ENCODE measurements at places on chromosomes 12 and 14. TPM values are rescaled to one million over a fixed set of nuclear protein-coding genes. Genes with fewer than 3 reads are reported as not detected.

The SLC6A12 gene
- total RNA-seq = not detected

The VWF gene
- total RNA-seq = 2.2 TPM

The FOXN4 gene
- not detected for total RNA-seq

The C3AR1 gene
- total RNA-seq = not detected

The YAF2 gene
- 62.2 TPM for total RNA-seq

The MYO1H gene
- not detected for total RNA-seq

The DLK1 gene
- total RNA-seq = not detected

The TOMM20L gene
- not detected for total RNA-seq

The LRFN5 gene
- total RNA-seq = under 0.01 TPM

The LGR5 gene
- not detected for total RNA-seq

The SPIC gene
- total RNA-seq = not detected

The TMEM106C gene
- 91.9 TPM for total RNA-seq

The PROX2 gene
- total RNA-seq = not detected

The EIF2S1 gene
- 315 TPM for total RNA-seq

The FUT8 gene
- 27.7 TPM for total RNA-seq

The KRT75 gene
- total RNA-seq = 1.1 TPM

The MYF6 gene
- not detected for total RNA-seq

The LRRC10 gene
- not detected for total RNA-seq

The RHEBL1 gene
- total RNA-seq = 0.24 TPM

The WSCD2 gene
- not detected for total RNA-seq

The PLEKHH1 gene
- total RNA-seq = 2.9 TPM

The ACSM4 gene
- total RNA-seq = not detected

The HSPB8 gene
- total RNA-seq = 0.43 TPM

The OR6C2 gene
- total RNA-seq = not detected

The PLXNC1 gene
- 0.48 TPM for total RNA-seq

The RAD51AP1 gene
- 5.3 TPM for total RNA-seq

The NAA30 gene
- 19.0 TPM for total RNA-seq

The PLEKHG7 gene
- total RNA-seq = not detected

The RNASE3 gene
- not detected for total RNA-seq

The CLEC6A gene
- not detected for total RNA-seq

The ITGA7 gene
- 0.43 TPM for total RNA-seq

The CCDC196 gene
- total RNA-seq = not detected

The COL2A1 gene
- total RNA-seq = 0.48 TPM

The SMCO2 gene
- 0.43 TPM for total RNA-seq

The MAP1LC3B2 gene
- total RNA-seq = 0.48 TPM

The OTX2 gene
- not detected for total RNA-seq

The TSPAN19 gene
- total RNA-seq = not detected

The SERPINA4 gene
- total RNA-seq = 0.24 TPM

The PTPRQ gene
- total RNA-seq = not detected

The CLMN gene
- total RNA-seq = 7.2 TPM

The TULP3 gene
- 12.5 TPM for total RNA-seq

The DPPA3 gene
- not detected for total RNA-seq

The LALBA gene
- total RNA-seq = not detected

The KIF21A gene
- total RNA-seq = 38.8 TPM

The ZBTB42 gene
- total RNA-seq = 10.4 TPM

The JDP2 gene
- 66.7 TPM for total RNA-seq

The PAN2 gene
- total RNA-seq = 10.1 TPM

The SETD1B gene
- 2.3 TPM for total RNA-seq

The TAS2R10 gene
- total RNA-seq = 0.24 TPM

The GNG2 gene
- total RNA-seq = not detected

The BAZ1A gene
- total RNA-seq = 51.6 TPM

The PLD4 gene
- not detected for total RNA-seq

The CAPZA3 gene
- total RNA-seq = 0.24 TPM

The PGF gene
- 48.4 TPM for total RNA-seq

The GRIP1 gene
- 5.5 TPM for total RNA-seq

The KERA gene
- not detected for total RNA-seq
